ENCODE measurements at places on chromosomes 6 and 20. TPM values are rescaled to one million over a fixed set of nuclear protein-coding genes. Genes with fewer than 3 reads are reported as not detected.

CTCFL gene
- not detected for total RNA-seq

TTK gene
- 4.5 TPM for total RNA-seq

ARMC12 gene
- total RNA-seq: 1.3 TPM

GRCh38 chr6:148471624-148472159 lies 129.1 kb downstream of the SASH1 start:
- DNase-seq: no peak

- no peak for DNase-seq
Observed at GRCh38 chr6:52620055-52620905, 43.4 kb upstream of the TRAM2 start.

- no peak for DNase-seq
Observed at GRCh38 chr20:59850018-59850641, 83.3 kb downstream of the SYCP2 start.

DNA sequence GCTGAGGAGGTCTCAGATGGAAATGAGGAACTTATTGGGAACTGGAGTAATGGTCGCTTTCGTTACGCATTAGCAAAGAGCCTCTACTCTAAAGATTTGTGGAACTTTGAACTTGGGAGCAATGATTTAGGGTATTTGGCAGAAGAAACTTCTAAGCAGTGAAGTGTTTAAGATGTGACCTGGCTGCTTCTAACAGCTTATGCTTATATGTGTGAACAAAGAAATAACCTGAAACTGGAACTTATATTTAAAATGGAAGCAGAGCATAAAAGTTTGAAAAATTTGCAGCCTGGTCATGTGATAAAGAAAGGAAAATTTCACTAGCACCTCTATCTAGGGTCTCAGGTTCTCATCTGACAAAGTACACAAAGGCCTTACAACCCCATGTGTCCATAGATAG lies 23.5 kb downstream of the IRF4 start:
- no peak for DNase-seq

Measured in osteocyte (in vitro differentiated cells).